ENCODE measurements at places on chromosomes 4 and X. TPM values are rescaled to one million over a fixed set of nuclear protein-coding genes. Genes with fewer than 3 reads are reported as not detected.

GRCh38 chr4:25592736-25593135, 62.9 kb upstream of the SLC34A2 start:
- DNase-seq, result no peak
- no peaks in the 10 kb centered on the region for H3K36me3 ChIP-seq
- no peaks in the 10 kb centered on the region for H3K4me1 ChIP-seq

DNA sequence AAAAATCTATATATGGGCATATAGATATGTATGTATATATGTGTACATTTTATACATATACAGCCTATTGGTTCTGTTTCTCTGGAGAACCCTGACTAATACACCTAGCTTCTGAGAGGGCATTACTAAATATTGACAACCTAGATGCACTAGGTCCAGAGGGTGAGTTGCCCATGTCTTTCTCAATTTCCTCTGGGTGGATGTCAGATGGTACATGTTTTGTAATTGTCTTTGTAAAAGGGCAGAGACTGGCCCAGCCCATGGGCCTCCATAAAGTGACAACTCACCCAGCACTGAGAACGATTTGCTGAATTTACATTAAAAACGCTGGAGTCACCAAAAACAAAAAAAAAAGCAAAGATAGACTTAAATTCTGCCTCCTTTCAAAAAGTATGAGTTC, 198.5 kb upstream of the FAM241A start:
- no peak for DNase-seq
- H3K4me3 ChIP-seq, result no peak overlapping the region
- no peaks in the 10 kb centered on the region for H3K36me3 ChIP-seq
- no peaks in the 10 kb centered on the region for H3K27me3 ChIP-seq
- no peaks in the 10 kb centered on the region for H3K4me1 ChIP-seq

GRCh38 chr4:98530572-98530971, 127.8 kb downstream of the TSPAN5 start:
- H3K27ac ChIP-seq, result no peak overlapping the region
- no peak for DNase-seq
- no peaks in the 10 kb centered on the region for H3K36me3 ChIP-seq
- H3K4me1 ChIP-seq, result no peaks in the 10 kb centered on the region
- H3K4me3 ChIP-seq, result no peak overlapping the region

LYAR gene
- 6.5 TPM for total RNA-seq

- peaks cover 4% of the 10 kb centered on the region for H3K27me3 ChIP-seq
- peak; percentile 76 for DNase-seq
- no peaks in the 10 kb centered on the region for H3K36me3 ChIP-seq
Observed at GRCh38 chr4:121072224-121073003, at the start of gene NDNF. TSS of gene NDNF (minus strand) at chr4:121072535. CDS start at chr4:121045837, 26,698 bp downstream.

EPHA5 gene
- total RNA-seq, result not detected

- no peak for DNase-seq
- no peaks in the 10 kb centered on the region for H3K4me1 ChIP-seq
- H3K4me3 ChIP-seq, result no peak overlapping the region
- H3K27me3 ChIP-seq, result no peaks in the 10 kb centered on the region
Observed at GRCh38 chr4:38497121-38497520, 166.9 kb upstream of the KLF3 start.

GRCh38 chrX:135396109-135396508, 25.6 kb upstream of the SMIM10L2A start:
- no peak overlapping the region for H3K27ac ChIP-seq
- H3K4me3 ChIP-seq, result no peak overlapping the region
- no peaks in the 10 kb centered on the region for H3K27me3 ChIP-seq
- DNase-seq, result no peak
- H3K36me3 ChIP-seq, result no peaks in the 10 kb centered on the region

TRIM75 gene
- total RNA-seq, result not detected

- no peaks in the 10 kb centered on the region for H3K4me1 ChIP-seq
- H3K27ac ChIP-seq, result no peak overlapping the region
- no peaks in the 10 kb centered on the region for H3K27me3 ChIP-seq
- H3K4me3 ChIP-seq, result no peak overlapping the region
- no peaks in the 10 kb centered on the region for H3K36me3 ChIP-seq
- DNase-seq, result no peak
Observed at GRCh38 chr4:182786991-182787390, 130.2 kb downstream of the DCTD start.

GRCh38 chrX:104565791-104566680, at the start of gene IL1RAPL2:
TSS of gene IL1RAPL2 (plus strand) at chrX:104566199.
- H3K27ac ChIP-seq, result no peak within 1 kb of the TSS
- peak; percentile 42 for DNase-seq
- H3K4me1 ChIP-seq, result no peaks in the 10 kb centered on the region
